CD4-positive, alpha-beta T cell treated with Interleukin-1 beta for 1 hour (primary cell): ENCODE measurements at places on chromosomes 11 and 22.

- DNase-seq, result no peak
Observed at GRCh38 chr11:77400775-77401449, 73.0 kb downstream of the PAK1 start.

DNA sequence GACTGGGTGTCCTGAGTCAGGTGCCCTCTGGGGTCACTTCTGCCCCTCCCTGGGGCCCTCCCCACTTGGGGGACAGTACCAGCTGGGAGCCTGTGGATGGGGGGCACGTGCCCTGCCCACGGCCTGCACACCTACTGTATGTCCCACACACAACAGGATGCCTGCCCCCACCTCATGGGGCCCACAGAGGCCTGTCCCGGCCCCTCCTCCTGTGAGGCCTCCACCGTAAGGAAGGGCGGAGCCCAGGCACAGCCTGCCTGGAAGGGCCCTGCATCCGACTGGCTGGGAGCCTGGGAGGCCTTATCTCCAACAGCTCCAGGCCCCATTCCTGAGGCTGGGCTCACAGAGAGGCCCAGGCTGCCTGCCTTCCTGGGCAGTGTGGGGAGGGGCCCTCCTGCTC lies 47.8 kb downstream of the BRSK2 start:
- no peak for DNase-seq

DNA sequence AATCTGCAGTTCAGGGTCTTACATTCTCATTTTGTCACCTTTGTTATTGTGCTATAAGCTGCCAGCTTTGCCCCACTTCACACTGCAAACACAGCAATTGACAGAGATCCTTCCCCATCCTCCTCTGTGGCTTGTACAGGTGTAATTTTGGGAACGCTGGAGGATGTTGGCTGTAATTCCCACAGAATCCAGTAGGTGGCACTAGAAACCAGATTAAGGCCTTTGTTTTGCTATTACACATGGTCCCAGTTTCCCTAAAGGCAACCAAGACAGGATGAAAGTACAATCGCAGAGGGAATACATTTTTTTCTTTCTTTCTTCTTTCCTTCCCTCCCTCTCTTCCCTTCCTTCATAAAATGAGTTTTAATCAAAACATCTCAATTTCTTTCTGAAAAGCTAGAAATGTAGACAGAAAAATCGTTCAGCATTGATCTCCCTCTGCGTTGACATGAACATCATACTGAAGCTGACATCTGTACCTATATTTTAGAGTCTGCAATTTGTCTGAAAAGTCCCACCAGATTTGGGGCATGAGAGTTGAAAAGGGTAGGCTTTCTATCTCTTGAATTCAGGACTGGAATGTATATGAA lies 21.3 kb upstream of the NELL1 start:
- DNase-seq, result no peak

GRCh38 chr11:10441652-10442503 lies 13.2 kb upstream of the AMPD3 start:
- DNase-seq, result peak; percentile 14

GRCh38 chr11:96188243-96189006 lies 154.6 kb downstream of the MAML2 start:
- no peak for DNase-seq

DNA sequence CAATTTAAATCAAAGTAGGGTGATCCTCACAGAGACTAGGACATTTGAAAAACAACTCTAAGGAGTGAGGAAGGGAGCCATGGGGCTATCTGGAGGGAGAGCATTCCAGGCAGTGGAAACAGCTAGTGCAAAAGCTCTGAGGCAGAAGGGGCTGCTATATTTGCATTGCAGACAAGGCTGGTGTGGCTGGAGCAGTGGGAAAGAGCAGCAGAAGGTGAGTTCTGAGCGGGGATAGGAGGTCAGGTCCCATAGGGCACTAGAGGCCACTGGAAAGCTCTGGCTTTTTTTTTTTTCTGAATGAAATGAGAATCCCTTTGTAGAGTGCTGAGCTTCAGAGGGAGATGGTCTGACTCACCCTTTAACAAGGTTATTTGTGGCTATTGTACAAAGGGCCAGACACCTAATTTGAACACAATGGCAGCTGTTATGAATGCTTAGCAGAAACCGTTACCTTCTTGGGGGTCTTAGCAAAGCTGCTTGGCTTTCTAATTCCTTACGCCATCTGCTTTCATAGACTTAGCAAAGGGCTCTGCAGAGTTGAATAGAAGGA lies 291.6 kb downstream of the BUD13 start:
- DNase-seq, result no peak

GRCh38 chr22:38788846-38789245 lies 5.1 kb downstream of the DNAL4 start:
- no peak for DNase-seq

GRCh38 chr11:3043315-3043871 lies 13.8 kb downstream of the CARS1 start:
- no peak for DNase-seq

DNA sequence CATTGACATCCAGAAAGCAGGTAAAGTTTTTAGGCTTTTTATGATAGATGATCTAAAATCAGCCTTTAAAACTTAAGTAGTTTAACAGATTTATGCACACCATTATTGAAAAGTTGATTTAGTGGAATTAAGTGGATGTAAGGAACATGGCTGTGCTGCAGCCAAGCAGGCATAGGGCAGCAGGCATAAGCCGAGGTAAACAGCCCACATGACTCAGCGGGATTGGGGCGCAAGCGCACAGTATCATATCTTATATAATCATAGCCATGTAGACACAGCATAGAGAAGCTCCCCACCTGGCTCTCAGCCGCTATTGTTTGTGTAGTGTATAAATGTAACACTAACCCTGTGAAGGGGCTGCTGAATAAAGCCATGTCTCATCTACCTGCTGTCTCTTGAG lies 157.5 kb downstream of the WNT11 start:
- DNase-seq, result peak; percentile 8

GRCh38 chr22:46500201-46500600 lies 37.2 kb downstream of the CELSR1 start:
- no peak for DNase-seq

- DNase-seq, result peak; percentile 46
Observed at GRCh38 chr22:43205748-43206508, 19.0 kb upstream of the TTLL12 start.

- no peak for DNase-seq
Observed at GRCh38 chr11:65100674-65101350, 4.8 kb downstream of the VPS51 start.

DNA sequence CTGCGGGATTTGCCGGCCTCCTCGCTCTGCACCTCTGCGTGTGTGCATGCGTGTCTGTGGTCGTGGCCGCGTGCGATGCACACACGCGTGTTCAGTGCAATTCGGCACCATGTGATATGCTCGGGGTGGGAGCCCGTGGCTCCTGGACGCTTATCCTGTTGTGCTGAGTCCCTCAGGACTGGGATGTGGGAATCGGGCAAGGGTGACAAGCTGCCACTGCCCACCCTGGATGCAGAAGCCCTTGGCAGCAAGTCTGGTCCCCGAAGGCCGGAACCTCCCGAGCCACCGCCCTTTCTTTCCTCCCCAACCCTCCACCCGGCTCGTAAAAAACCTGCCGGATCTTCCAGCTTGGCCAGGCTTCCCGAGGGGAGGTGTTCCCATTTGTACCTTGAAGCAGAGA lies 128.2 kb downstream of the PHF21B start:
- no peak for DNase-seq

GRCh38 chr11:86949995-86950660 lies 5.1 kb downstream of the FZD4 start:
- no peak for DNase-seq

- DNase-seq, result no peak
Observed at GRCh38 chr11:10388574-10388973, 66.5 kb upstream of the AMPD3 start.

- DNase-seq, result no peak
Observed at GRCh38 chr22:36492109-36492508, 10.7 kb upstream of the TXN2 start.

GRCh38 chr11:70848243-70848750 lies 404.1 kb downstream of the SHANK2 start:
- no peak for DNase-seq

GRCh38 chr11:117011541-117011898 lies 86.7 kb downstream of the SIK3 start:
- no peak for DNase-seq

GRCh38 chr11:116062129-116062489 lies 557.9 kb upstream of the CADM1 start:
- no peak for DNase-seq

GRCh38 chr11:5159806-5160205 lies 5.2 kb upstream of the OR52A1 start:
- DNase-seq, result no peak

DNA sequence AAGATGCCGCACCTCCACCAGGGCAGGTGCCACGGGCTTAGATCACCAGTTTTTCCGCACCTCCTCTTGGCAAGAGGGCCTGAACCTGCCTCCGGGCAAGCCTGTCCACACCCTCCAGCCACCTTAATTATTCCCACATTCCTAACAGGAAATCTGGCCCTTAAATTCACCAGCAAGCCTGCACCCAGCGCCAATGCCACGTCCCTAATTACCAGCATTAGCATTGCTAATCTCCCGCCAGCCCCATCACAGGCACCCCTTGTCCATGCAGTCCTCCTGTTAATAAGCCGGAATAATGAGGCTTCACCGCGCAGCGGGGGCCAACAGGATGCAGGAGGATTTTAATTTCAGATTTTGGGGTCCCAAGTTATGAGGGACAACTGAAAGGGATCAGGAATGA lies 69.7 kb downstream of the PHF21B start:
- DNase-seq, result no peak

GRCh38 chr11:26904801-26905200 lies 89.1 kb upstream of the FIBIN start:
- no peak for DNase-seq

DNA sequence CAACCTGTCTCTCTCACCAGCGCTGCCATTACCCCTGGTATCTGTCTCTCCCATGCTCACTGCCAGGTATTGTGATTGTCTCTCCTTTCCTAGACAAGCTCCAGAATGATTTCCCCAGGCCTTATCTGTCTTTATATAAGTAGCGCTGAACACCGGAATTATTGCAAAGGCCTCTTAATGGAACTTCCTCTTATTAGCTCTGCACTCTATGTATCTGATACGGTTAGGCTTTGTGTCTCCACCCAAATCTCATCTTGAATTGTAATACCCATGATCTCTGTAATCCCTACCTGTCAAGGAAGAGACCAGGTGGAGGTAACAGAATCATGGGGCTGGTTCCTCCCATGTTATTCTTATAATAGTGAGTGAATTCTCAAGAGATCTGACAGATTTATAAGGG lies 39.3 kb downstream of the DDI1 start:
- no peak for DNase-seq

DNA sequence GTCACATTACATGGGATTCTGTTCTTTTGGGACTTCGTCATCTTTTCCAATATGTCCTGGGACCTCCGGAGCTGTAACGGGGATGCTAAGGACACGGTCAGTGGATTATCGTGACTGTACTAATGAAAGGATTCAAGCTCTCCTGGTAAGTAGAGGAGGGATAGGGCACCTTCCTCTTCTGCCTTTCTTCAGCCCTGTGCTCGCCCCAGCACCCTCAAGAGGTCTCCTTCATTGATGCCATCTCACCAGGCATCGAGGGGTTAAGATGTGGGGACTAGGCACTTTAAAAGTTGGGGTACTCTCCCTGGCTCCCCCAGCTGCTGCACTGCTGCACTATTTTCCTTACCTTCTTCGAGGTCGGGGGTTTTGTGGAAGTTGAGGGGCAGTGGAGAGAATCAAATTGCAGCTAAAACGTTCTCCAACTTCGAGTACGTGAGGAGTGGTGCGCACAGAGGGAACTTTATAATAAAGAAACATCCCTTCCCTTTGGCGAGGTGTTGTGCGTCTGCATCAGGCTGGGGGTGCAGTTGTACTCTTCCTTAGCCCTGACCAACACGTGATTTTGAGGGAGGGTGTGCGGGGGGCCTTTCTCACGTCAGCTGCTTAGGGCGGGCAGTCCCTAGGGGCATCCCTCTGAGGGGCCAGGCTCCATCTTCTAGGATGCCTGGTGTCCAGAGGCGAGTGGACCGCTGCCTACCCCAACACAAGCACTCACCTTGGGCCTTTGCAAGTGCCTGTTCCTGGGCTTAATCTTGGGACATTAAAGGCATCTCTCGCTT lies 96.1 kb downstream of the GRAMD1B start:
- no peak for DNase-seq

DNA sequence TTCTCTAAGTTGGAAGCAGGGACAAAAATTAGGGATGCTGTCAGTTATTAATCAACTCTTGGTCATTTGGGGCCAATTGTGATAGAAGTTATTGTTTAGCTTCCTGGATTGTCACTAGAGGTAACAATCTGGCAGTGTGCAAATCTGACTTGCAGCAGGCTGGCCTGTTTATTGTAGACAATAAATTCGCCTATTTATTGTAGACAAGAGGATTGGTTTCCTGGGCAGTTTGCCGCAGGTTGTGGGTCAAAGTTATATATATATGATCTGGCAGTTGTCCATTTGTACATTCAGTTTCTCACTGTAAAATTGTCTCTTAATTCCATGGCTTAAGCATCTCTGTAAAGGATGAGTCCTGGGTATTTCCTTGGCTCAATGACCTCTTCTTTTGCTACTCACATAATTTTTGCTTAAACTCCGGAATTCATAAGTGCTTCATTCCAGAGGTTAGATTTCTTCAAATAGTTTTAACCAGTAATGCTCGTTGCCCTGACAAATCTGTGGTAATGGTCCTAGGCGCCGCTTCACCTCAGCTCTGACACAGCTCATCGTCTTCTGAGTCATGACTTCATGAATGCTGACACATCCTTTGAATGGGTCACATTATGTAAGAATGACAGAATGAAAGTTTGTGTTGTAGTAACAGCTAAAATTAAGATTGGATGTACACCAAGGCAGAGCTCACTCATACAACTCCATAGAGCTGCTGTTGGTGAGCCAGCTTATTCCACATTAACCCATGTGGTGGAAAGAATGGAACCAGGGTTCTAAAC lies 7.8 kb upstream of the MMP3 start:
- DNase-seq, result no peak

- no peak for DNase-seq
Observed at GRCh38 chr11:1884303-1884700, 7.4 kb downstream of the PRR33 start.

GRCh38 chr22:34416022-34416860 lies 496.0 kb upstream of the LARGE1 start:
- no peak for DNase-seq

DNA sequence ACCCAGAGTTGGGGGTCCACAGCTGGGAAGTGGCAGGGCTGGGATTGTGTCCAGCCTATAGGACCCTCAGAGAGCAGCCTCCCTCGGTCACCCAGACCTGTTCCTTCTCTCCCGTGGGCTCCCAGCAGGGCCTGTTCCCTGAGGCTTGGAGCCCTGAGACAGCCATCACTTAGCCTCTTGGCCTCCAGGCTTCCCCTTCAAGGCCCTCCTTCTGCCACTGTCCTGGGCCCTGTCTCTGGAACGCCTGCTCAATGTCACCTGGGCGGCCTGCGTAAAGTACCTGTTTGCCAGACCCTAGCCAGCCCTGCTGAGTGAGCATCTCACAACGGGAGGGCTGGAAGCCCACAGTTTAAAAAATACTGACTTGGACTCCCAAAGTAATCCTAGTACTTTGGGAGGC lies 6.5 kb downstream of the MGAT3 start:
- no peak for DNase-seq

DNA sequence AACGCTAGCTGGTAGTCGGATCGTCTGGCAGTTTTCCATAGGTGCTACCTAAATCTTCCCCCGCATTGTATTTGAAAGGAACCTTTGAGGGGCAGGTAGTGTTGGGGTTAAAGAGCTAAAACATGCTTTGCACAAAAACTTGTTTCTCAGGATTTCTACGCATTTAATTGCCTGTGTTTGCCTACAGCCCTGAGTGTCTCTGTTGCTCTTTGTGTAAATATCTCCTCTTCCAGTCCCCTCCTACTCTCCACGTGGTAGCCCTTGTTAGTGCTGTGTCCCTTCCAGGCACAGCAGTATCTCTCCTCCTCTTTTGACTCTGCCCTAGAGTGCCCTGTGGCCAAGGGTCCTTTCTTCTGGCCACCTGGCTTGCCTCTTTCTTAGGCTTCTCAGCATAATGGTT lies 81.7 kb downstream of the BARX2 start:
- DNase-seq, result no peak
